Mesenchymal stem cell (in vitro differentiated cells and primary cell): ENCODE measurements at places on chromosomes 7 and 10.
A peak's percentile ranks its signal among the peaks of the same experiment; 100 is the strongest.

GRCh38 chr10:125828311-125828710, 5.0 kb downstream of the BCCIP start:
- peaks cover 11% of the 10 kb centered on the region for H3K36me3 ChIP-seq
- DNase-seq, result no peak
- H3K4me3 ChIP-seq, result no peak overlapping the region
- peaks cover 2% of the 10 kb centered on the region for H3K4me1 ChIP-seq
- no peak overlapping the region for H3K27ac ChIP-seq

- peak; percentile 99 for DNase-seq
- H3K27me3 ChIP-seq, result peaks cover 22% of the 10 kb centered on the region
- H3K4me1 ChIP-seq, result peaks cover 3% of the 10 kb centered on the region
- H3K36me3 ChIP-seq, result no peaks in the 10 kb centered on the region
- peak overlapping the region; percentile 44 for H3K27ac ChIP-seq
- peak overlapping the region; percentile 35 for H3K4me3 ChIP-seq
Observed at GRCh38 chr10:110651044-110651958, 7.2 kb downstream of the RBM20 start.

GRCh38 chr7:30646154-30646553, 36.1 kb downstream of the CRHR2 start:
- no peak overlapping the region for H3K27ac ChIP-seq
- H3K36me3 ChIP-seq, result peaks cover 42% of the 10 kb centered on the region
- no peaks in the 10 kb centered on the region for H3K27me3 ChIP-seq
- no peak for DNase-seq
- H3K4me3 ChIP-seq, result no peak overlapping the region
- peaks cover 3% of the 10 kb centered on the region for H3K4me1 ChIP-seq

DNA sequence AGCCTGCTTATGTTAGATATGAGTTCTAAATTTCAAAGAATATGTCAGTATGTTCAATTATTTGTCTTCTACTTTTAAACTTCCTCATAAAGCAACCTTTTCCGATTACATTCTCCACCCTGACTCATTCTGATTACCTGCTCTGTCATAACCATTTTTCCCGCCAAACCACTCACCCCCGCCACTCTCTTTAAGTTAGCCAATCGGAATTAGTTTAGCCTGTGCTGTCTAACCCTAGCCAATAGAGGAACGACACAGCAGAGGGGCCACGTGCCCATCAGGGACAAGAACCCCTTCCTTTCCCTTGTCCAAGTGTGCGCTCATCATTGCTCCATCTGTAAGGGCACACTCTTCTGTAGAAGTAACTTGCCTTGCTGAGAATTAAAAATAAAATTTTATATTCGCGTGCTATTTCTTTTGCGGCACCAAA, 91.4 kb downstream of the CCDC71L start:
- no peak for DNase-seq
- H3K27me3 ChIP-seq, result no peaks in the 10 kb centered on the region
- H3K36me3 ChIP-seq, result no peaks in the 10 kb centered on the region
- H3K4me3 ChIP-seq, result no peak overlapping the region

- H3K36me3 ChIP-seq, result no peaks in the 10 kb centered on the region
- H3K4me3 ChIP-seq, result no peak overlapping the region
- DNase-seq, result no peak
- no peak overlapping the region for H3K27ac ChIP-seq
Observed at GRCh38 chr7:144105211-144105610, 4.2 kb upstream of the OR2A2 start.

- no peak for DNase-seq
- no peak overlapping the region for H3K27ac ChIP-seq
- no peaks in the 10 kb centered on the region for H3K36me3 ChIP-seq
- H3K27me3 ChIP-seq, result no peaks in the 10 kb centered on the region
- no peaks in the 10 kb centered on the region for H3K4me1 ChIP-seq
Observed at GRCh38 chr7:88366845-88367244, 60.2 kb upstream of the STEAP4 start.

GRCh38 chr7:158576050-158576762, 11.4 kb downstream of the PTPRN2 start:
- H3K27me3 ChIP-seq, result no peaks in the 10 kb centered on the region
- DNase-seq, result no peak
- no peak overlapping the region for H3K4me3 ChIP-seq
- no peaks in the 10 kb centered on the region for H3K4me1 ChIP-seq
- H3K36me3 ChIP-seq, result no peaks in the 10 kb centered on the region
- no peak overlapping the region for H3K27ac ChIP-seq

DNA sequence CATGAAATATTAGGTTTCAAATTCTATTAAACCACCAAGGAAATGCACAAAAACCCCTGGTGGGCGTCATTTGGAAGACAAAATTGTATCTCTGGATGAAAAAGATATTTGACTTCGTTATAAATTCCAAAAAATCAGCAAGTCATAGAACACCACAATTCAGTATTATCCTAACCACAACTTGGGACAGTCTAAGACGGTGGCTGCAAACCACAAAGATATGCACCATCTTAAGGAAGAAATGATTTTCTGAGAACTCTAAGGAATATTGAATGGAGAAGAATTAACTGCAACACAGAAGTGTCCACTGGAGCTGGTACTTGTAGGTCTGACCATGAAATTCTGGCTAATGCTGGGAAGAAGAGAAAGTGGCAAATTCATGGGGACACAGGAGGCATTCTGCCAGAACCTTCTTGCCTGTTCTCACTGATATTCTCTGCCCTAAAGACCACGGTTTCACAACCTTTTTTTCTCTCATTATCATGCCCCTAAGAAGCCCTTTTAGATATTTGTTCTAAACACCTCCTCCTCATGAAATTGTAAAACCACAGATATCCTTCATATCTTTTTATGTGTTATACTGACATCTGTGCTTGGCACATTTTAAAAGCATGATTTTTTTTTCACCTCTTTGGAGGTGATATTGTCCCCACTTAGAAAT, 92.9 kb downstream of the SFMBT2 start:
- no peaks in the 10 kb centered on the region for H3K4me1 ChIP-seq
- no peaks in the 10 kb centered on the region for H3K27me3 ChIP-seq
- H3K36me3 ChIP-seq, result no peaks in the 10 kb centered on the region

GRCh38 chr10:130963786-130964522, 347.6 kb downstream of the TCERG1L start:
- H3K27me3 ChIP-seq, result no peaks in the 10 kb centered on the region
- no peak overlapping the region for H3K27ac ChIP-seq
- no peaks in the 10 kb centered on the region for H3K4me1 ChIP-seq
- no peaks in the 10 kb centered on the region for H3K36me3 ChIP-seq
- DNase-seq, result no peak

DNA sequence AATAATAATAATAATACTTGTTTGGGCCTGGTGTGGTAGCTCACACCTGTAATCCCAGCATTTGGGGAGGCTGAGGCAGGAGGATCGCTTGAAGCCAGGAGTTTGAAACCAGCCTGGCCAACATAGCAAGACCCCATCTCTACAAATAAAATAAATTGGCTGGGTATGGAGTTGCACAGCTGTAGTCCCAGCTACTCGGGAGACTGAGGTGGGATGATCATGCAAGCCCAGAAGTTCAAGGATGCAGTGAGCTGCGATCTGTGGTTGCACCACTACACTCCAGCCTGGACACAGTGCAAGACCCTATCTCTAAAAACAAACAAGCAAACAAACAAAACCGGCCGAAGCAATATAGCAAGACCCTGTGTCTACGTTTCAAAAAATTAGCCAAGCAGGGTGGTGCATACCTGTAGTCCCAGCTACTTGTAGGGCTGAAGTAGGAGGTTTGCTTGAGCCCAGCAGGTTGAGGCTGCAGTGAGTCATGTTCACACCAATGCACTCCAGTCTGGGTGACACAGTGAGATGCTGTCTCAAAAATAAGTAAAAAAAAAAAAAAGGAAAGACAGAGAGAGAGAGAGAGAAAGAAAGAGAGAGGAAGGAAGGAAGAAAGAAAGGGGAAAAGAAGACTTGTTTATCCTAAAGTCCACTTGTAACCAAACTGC, 85.6 kb upstream of the KDM7A start:
- no peak overlapping the region for H3K27ac ChIP-seq
- H3K4me3 ChIP-seq, result no peak overlapping the region
- H3K4me1 ChIP-seq, result peaks cover 4% of the 10 kb centered on the region

- H3K36me3 ChIP-seq, result no peaks in the 10 kb centered on the region
- peaks cover 5% of the 10 kb centered on the region for H3K27me3 ChIP-seq
- no peak overlapping the region for H3K4me3 ChIP-seq
- no peak overlapping the region for H3K27ac ChIP-seq
- DNase-seq, result peak; percentile 9
Observed at GRCh38 chr7:22140578-22140977, 194.9 kb upstream of the CDCA7L start.

GRCh38 chr7:85184599-85185423, 2.0 kb downstream of the SEMA3D start:
- H3K27me3 ChIP-seq, result no peaks in the 10 kb centered on the region
- H3K27ac ChIP-seq, result no peak overlapping the region

GRCh38 chr7:56079450-56080185, 13.1 kb downstream of the PHKG1 start:
- H3K27ac ChIP-seq, result no peak overlapping the region
- H3K4me3 ChIP-seq, result no peak overlapping the region
- no peaks in the 10 kb centered on the region for H3K4me1 ChIP-seq
- DNase-seq, result no peak
- peaks cover 70% of the 10 kb centered on the region for H3K36me3 ChIP-seq

DNA sequence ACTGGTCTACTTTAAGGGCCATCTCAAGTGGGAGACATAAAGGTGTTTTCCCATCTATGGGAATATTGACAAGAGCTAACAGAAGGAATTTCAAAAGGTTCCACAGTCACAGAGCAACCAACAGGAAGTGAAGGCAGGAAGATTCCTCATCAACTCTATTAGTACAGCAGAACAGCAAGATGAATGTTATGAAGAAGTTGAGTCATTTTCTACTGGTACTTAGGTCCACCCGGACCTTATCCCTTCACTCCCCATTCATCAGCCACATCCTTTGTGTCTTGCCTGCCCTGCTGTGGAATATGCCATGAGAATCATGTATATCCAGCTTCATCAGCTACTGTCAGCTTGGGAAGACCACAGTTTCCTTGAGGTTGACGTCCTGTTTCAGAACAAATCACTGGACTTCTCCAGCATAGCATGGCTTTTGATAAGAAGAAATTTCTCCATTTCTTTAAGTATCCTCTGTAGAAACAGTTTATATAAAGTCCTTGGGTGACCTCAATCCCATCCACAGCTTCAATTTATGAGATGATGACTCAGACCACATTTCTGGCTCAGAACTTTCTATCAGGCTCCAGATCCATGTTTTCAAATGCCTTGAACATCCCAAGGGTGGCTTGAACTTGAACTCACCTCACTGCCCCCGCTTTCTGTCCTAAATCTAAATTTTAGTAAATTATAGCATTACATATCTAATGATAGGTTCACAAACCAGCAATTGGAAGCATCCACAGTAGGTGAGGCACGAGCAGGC, 84.9 kb upstream of the AGK start:
- H3K27me3 ChIP-seq, result no peaks in the 10 kb centered on the region
- H3K27ac ChIP-seq, result no peak overlapping the region
- DNase-seq, result no peak
- peaks cover 6% of the 10 kb centered on the region for H3K36me3 ChIP-seq

DNA sequence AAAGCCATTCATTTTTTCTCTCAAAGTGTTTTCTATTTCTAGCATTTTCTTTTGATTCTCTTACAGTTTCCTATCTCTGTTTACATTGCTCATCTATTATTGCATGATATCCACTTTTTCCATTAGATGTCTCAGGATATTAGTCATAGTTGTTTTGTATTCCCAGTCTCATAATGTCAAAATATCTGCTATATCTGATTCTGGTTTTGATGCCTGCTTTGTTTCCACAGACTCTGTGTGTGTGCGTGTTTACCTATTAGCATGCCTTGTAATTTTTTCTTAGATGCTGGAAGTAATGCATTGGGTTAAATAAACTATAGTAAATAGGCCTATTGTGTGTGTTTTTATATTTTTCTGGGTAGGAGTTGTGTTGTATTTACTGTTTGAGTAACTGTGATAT, 1126.3 kb downstream of the SORCS1 start:
- no peaks in the 10 kb centered on the region for H3K4me1 ChIP-seq
- H3K27me3 ChIP-seq, result no peaks in the 10 kb centered on the region
- no peak overlapping the region for H3K27ac ChIP-seq
- no peak overlapping the region for H3K4me3 ChIP-seq
- no peak for DNase-seq
- H3K36me3 ChIP-seq, result no peaks in the 10 kb centered on the region

DNA sequence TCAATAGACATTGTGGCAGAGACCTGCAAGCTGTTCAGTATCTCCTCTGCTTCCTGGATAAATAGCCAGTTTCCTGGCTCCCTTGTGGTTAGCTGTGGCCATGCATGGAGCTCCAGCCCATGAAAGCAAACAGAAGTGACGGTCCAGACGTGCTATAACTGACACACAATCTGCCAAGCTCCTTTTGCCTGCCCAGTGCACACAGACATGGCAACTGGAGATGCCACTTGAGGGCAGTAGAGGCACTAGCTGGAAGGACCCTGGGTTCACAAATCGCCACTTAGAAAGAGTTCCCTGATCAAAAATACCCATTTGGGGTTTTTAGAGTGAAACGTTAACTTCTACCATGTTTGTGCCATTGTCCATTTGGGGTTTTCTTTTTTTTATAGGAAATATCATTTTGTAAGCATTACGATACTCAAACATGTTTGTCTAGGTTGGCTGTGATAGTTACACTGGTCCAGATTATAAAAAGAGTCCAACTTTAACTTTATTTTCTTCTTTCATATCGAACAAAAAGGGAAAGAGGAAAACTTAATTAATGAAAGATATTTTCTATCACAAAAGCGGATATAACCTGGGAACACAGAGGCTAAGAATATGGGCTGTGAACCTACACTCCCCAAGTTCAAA, 31.3 kb downstream of the KIN start:
- H3K4me1 ChIP-seq, result no peaks in the 10 kb centered on the region
- no peaks in the 10 kb centered on the region for H3K27me3 ChIP-seq
- H3K27ac ChIP-seq, result no peak overlapping the region
- peaks cover 16% of the 10 kb centered on the region for H3K36me3 ChIP-seq

DNA sequence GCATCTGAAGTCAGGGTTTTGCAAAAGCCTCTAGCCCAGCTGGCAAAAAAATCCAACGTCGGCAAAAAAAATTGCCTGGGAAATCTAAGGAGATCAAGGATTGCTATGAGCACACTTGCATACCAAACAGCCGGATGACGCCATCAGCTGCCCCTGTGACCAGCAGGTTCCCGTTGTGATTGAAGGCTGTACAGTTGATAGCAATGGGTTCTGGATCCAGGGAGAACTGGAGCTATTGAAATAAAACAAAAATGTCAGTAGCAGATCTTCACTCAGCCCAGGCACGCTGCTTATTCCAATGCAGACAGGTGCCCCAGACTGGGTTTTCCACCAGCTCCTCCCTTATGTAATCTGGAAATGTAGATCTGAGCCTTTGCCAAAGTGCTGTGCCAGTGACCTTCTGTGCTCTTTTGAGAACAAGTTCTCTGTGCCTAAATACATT, 18.7 kb upstream of the CYREN start:
- peaks cover 9% of the 10 kb centered on the region for H3K4me1 ChIP-seq
- H3K27ac ChIP-seq, result no peak overlapping the region
- peaks cover 75% of the 10 kb centered on the region for H3K36me3 ChIP-seq
- no peak for DNase-seq
- H3K27me3 ChIP-seq, result no peaks in the 10 kb centered on the region
- H3K4me3 ChIP-seq, result no peak overlapping the region

DNA sequence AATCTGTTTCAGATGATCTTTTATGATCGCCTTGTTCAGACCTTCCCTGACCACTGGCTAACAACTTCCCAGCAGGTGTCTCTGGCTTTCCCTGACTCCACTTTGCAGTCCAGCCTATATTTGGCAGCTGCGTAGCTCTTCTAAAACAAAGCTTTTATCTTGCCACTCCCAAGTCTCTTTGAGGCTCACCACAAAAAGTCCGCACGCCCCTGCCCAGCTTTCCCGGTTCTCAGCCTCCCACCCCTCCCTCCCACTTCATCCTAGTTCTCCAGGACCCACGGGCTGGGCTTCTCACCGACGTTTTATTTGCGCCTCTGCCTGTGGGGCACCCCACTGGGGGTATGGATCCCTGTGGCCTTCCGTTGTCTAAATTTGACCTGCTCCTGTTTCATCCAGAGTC, 58.9 kb upstream of the USP6NL start:
- no peak for DNase-seq
- peaks cover 8% of the 10 kb centered on the region for H3K4me1 ChIP-seq
- no peak overlapping the region for H3K4me3 ChIP-seq
- H3K36me3 ChIP-seq, result no peaks in the 10 kb centered on the region
